Mesendoderm (in vitro differentiated cells): ENCODE measurements at places on chromosomes 7 and 10.

DNA sequence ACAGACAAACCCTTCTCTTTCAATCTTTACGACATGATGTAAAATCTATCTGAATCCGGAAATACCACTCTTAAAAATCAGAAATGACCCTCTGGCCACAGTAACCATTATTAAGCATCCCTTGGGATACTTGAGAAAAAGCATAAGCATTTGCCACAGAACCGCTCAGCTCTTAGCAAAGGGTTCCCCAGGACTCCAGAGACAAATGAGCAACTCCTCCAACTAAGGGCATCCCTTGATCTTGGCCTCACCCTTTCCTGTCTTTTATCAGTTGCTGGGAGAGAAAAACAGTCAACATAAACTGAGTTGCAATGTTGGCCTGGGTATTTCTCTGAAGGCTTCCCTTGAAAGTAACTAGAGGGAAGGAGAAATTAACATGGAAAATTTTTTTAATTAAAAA is 3.5 kb downstream of the PDLIM1 start:
- no peak for DNase-seq

DNA sequence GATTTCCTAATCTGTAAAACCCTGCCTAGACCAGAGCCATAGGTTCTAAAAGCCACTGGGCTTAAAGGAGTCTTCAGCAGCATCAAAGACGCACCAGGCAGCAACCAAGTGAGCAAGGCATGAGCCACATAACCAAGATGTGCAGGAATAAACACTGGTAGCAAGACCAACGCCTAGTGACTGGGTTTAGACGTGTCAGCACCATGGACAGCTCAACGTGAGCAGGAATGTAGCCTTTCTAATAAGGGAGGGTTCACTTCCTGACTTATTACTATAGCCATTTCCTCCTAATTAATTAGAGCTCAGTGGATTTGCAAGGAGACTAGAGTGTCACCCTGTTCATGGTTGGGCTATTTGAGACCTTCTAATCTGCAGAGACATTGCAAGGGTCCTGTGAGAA is 223.7 kb downstream of the LHFPL3 start:
- peak; percentile 76 for DNase-seq

GRCh38 chr7:151126491-151127137 is 40.3 kb downstream of the AGAP3 start:
- peak; percentile 47 for DNase-seq

- DNase-seq: no peak
These were observed 417 bp upstream of the HIF1AN start for GRCh38 chr10:100535338-100535714.

DNA sequence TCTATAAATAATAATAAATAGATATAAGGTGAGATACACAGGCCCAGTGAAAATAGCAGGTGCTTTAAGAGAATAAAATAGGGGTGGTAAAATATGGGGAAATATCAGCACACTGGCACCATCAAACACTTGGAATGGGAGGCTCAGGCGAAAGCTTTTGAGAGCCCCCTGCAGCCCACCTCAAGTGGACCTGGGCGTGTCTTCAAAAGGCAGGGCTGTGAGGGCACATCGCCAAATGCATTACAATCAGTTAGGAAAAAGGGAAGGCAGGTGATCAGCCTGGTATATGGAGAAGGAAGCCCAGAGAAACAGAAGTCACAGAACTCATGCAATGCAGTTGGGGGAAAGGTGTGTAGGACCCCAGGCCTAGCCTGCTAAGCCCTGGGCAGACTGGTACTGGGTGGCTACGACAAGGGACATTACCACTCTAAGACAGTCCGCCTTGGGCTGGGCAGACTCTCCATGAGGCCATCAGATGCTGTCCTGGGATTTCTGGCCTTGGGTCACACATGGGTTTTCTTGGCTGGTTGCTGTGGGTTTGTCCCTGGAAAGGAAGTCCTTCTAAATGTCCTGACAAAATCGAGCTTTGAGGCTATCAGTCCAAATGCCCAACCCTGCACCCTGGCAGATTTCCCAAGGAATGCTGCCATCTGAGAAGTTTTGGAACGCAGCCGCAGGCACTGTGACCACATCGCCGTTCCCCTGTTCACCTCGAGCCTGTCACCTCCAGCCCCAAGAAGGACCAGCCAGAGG is 330.6 kb downstream of the GRID1 start:
- no peak for DNase-seq

- peak; percentile 44 for DNase-seq
These were observed 58.3 kb downstream of the MALSU1 start for GRCh38 chr7:23357190-23358093.

DNA sequence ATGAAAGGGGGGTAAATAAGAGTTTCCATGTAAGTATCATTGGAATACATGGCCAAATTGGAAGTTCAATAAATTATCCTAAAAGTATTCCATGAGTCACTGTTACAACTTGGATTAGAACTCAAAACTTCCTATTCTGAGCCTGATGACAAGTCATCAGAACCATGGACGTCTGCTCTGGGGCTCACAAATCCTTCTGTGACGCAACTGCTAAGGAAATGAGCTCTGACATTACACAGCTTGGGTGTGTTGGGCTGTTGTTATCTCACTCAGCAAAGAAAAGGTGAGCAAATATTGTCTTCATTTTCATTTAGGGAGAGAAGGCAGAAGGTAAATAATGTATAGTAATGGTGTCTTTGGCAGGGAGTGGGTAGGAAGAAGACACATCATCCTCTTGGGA is 214.8 kb upstream of the ADO start:
- no peak for DNase-seq
